ENCODE measurements at places on chromosomes 12 and 14.

DNA sequence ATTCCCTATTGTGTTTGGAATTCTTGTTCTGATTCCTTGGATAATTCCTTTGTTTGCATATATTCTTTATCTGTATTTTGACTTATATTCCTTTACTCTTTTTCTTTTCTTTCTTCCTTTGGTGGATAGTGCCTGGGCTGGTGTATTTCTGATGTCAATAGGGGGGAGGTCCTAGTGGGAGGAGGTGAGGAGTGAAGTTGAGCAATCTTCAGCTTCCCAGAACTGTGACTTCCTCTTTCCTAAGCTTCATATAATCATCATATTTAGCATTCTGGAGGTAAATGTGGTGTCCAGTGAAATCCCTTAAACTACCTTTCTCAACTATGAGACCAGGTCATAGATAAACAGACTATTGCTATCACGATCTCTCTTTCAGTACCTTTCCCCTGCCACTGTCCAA, 29.6 kb upstream of the TBPL2 start:
- DNase-seq, result no peak

DNA sequence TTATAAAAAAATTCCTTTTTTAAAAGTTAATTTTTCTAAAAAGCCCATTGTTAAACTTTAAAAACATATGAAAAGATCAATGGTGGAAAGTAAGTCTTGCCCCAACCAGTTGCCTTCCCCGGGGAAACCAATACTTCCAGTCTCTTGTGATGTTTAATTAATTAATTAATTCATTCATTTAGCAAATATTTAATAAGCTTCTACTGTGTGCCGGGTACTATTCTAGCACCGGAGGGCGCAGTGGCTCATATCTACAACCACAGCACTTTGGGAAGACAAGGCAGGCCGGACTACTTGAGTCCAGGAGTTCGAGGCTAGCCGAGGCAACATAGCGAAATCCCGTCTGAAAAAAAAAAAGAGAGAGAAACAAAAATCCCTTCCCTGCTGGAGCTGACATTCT, 87.4 kb downstream of the HECTD4 start:
- no peak for DNase-seq

DNA sequence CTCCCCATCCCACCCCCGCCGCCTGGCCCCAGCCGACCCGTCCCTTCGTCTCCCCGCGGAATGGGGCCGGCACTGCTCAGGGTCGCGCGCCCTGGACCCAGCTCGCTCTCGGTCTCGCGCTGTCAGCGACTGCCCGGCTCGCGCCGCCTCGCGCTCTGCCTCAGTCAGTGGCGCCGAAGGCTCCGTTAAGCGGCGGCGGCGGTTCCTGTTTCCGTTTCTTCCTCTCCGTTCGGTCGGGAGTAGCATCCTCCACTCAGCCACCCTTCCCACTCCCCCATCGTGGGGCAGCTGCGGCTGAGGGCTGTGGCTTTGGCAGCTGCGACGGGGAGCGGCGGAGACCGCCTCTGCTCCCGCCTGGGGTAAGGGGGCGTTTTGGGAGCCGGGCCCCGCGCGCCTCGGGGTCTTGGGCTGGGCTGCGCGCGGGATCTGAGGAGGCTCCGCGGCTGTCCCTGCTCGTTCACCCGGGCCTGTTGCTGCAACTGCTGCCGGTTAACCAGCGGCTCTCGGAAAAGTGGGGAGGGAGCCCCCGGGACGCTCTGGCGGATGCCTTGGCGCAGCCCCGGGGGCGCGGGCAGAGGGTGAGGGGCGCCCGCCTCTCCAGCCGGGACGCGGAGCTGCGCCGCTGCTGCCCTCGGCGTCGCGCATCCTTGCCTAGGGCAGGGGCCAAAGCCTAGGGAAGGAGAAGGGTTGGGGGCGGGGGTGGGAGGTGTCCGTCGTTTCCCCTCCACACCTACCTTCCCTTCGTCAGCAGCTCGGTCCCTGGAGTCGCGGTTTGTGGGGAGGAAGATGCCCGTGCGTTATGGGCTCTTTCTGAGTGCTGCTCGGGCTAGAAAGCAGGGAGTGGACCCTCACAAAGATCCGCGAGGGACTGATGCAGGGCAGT, 567 bp downstream of the FUT8 start:
- DNase-seq, result peak; percentile 90

GRCh38 chr14:106679776-106680175, 1153.4 kb downstream of the TMEM121 start:
- DNase-seq, result no peak

GRCh38 chr12:72369423-72369959, 97.3 kb downstream of the TRHDE start:
- DNase-seq, result no peak

GRCh38 chr12:49013428-49013827, 5.1 kb downstream of the PRKAG1 start:
- no peak for DNase-seq

DNA sequence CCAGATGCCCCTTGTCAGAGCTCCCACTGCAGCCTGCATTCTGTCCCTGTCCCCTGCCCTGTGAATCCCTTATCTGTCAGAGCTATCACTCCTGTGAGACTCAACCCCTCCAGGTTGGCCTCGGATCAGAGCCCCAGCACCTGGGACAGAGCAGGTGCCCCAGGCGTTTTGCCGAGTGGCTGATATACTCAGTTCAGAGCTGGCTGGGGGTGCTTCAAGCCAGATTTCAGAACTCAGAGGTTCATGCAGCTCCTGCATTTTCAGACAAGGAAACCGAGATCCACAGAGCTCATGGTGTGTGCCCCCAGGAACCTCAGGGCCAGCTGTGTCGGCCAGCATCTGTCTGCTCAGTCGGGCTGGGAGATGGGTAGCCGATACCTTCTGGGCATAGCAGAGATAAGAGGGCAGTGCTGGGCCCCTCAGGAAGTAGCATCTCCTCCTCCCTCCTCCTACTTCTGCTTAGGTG, 228.0 kb upstream of the RTL1 start:
- no peak for DNase-seq

GRCh38 chr12:119147847-119148448, 30.8 kb upstream of the HSPB8 start:
- no peak for DNase-seq

- DNase-seq, result no peak
These were observed 54.2 kb downstream of the LGMN start for GRCh38 chr14:92693998-92694795.

GRCh38 chr12:53782093-53782703, 30.4 kb upstream of the CISTR start:
- DNase-seq, result no peak

- DNase-seq, result no peak
These were observed 372.6 kb downstream of the BCL11B start for GRCh38 chr14:98899441-98899840.

DNA sequence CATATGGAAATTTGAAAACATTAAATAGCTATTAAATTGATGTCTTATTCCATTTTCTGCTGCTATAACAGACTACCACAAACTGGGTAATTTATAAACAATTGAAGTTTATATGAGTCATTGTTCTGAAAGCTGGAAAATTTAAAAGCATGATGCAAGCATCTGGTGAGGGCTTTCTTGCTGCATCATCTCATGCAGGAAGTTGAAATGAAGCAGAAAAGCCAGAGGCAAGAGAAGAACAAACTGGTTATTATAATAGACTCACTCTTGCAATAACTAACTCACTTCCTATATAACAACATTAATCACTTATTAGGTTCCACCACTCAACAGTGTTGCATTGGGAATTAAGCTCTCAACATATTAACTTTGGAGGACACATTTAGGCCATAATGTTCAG, 1277.4 kb downstream of the LRFN5 start:
- no peak for DNase-seq

GRCh38 chr14:101005447-101005846, 101.9 kb upstream of the RTL1 start:
- no peak for DNase-seq

DNA sequence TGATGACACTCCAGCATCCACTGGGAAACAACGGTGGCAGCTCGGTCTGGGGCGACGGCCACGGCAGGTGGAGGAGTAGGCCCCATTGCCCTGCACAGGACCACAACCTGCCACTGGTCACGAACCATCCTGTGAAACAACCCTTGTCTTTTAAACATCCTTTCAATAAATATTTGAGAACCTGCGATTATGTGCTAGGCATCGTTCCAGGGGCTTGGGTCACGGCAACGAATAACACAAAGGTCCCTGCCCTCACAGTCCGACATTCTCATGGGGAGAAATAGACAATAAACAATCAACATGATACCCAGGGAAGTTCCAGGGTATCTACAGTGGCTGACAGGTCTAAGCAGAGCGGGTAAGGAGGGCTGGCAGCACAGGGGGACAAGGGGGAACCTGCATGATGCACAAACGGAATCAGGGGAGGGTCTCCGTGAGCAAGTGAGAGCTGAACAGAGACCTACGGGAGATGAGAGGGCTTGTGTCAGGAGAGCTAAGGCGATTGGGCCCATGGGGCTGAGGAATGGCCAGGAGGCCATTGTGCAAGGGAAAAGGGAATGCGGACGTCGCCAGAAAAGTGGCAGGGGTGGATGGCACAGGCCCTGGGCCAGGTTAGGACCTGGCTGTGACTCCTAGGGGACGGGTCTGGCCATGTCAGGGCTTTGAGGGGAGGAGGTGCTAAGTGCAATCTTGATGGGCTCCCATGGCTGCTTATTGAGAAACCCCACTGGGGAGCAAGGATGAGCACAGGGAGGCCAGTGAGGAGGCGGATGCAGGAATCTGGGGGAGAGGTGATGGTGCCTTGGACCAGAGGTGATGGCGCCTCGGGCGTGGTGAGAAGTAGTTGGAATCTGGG, 9.7 kb downstream of the SCARB1 start:
- DNase-seq, result no peak

Measured in right kidney (tissue), 9 donors.